ENCODE measurements at places on chromosomes 12 and 14.

DNA sequence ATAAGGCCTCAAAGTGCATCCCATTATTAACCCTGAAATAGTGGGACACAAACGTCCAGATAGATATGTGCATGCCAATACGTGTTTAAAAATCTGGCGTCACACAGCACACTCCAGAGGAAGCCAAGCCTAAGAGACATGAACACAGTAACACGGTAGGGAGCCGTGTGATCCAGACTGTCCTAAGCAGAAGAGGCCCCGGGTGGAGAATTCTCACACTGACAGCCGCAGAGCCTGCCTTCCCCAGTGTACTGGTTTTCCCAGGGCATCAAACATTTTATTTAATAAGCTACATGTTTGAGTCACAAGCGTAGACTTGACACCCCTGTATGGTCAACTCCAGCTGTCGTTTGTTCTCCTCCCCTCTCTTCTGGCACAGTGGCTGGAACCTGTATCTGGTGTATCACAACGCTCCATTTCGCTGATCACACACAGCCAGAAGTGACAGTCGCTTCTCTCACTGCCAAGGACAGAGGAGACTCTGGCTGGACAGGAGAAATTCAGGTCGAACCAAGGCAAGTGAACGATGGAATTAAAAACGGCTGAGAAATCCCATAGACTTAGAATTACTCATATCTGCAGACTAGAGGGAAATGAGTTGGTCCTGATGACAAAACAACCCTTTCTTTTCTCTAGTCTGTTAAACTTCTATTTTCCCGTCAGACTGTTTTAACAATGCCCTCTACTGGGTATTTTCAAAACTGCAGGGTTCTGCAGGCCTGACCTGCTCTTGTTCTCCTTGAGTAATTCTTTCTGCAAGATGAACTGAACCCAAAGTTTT is 359.9 kb downstream of the RGS6 start:
- no peak overlapping the region for H3K27ac ChIP-seq
- DNase-seq = no peak
- H3K4me1 ChIP-seq = no peaks in the 10 kb centered on the region
- H3K27me3 ChIP-seq = no peaks in the 10 kb centered on the region
- no peak overlapping the region for H3K4me3 ChIP-seq

- no peak overlapping the region for H3K27ac ChIP-seq
- no peaks in the 10 kb centered on the region for H3K27me3 ChIP-seq
- H3K4me3 ChIP-seq = no peak overlapping the region
- H3K4me1 ChIP-seq = no peaks in the 10 kb centered on the region
Observed at GRCh38 chr14:54658836-54659235, 91.9 kb downstream of the SAMD4A start.

DNA sequence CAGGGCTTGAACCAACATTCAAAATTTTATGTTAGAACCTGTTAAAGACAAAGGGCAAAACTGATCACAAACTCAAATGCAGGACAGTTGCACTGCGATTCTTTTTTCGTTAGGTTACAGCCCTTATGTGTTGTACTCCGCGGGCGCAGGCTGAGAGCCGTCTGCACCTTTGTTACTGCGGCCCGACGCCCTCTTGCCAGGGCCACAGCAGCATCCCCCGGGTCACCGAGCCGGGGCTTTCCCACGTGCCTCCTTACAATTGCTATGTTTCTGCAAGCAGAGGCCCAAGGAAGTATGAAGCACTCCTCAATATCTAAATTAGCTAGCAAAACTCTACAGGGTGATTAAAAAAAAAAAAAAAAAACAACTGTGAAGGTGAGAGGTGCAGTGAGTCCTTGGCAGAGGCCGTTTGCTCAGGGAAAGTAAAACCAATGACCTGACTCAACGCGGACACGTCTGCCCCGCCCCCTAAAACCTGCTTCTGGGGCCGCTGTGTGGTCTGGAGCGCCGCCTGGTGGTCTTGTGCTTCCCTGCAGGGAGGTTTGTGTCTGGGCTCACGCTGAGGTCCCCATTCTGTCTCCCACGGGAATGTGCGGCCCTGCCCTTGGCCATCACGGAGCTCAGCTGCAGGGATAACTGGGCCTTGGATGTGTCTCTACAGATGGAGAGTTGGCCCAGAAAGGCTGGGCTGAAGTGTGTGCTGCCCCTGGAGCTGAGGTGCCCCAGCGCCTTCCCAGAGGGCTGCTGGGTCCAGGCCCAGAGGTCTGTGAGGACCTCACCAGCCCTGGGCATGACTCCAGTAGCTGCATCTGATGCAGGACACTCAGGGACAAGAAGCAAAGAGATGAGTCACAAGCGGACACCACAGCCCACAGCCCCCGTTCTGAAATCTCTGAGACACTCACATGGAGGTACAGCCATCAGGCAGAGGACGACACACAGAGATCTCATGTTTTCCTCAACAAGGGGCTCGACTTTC is 418.5 kb downstream of the TMEM121 start:
- no peaks in the 10 kb centered on the region for H3K27me3 ChIP-seq
- peaks cover 6% of the 10 kb centered on the region for H3K4me1 ChIP-seq
- no peak overlapping the region for H3K27ac ChIP-seq

DNA sequence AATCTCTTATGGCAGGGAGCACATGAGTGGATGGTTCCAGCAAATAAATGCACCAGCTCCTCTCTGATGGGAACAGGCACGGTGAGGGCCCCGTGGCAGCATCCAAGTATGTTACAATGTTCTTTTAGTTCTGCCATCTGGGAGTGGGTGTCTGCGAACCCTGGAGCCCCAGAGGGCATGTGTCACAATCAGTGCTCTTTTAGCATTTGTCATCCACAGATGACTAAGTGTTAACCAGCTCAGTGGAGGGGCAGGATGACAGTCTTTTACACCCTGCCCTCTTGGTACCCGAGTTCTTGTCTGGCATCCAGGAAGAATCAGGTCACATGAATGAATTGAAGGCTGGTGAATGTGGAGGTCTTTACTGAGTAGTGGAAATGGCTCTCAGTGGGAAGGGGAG is 560.4 kb upstream of the FLRT2 start:
- H3K36me3 ChIP-seq = no peaks in the 10 kb centered on the region
- no peak overlapping the region for H3K27ac ChIP-seq
- DNase-seq = no peak
- no peaks in the 10 kb centered on the region for H3K27me3 ChIP-seq
- H3K4me3 ChIP-seq = no peak overlapping the region

GRCh38 chr14:94767321-94767878 is 2.5 kb downstream of the GSC start:
- no peak for DNase-seq
- peaks cover 51% of the 10 kb centered on the region for H3K27me3 ChIP-seq
- H3K4me1 ChIP-seq = peaks cover 11% of the 10 kb centered on the region
- no peaks in the 10 kb centered on the region for H3K36me3 ChIP-seq
- H3K4me3 ChIP-seq = no peak overlapping the region

GRCh38 chr14:95164506-95164905 is 7.2 kb upstream of the DICER1 start:
- no peak for DNase-seq
- no peaks in the 10 kb centered on the region for H3K4me1 ChIP-seq
- H3K27ac ChIP-seq = no peak overlapping the region
- H3K27me3 ChIP-seq = no peaks in the 10 kb centered on the region
- no peak overlapping the region for H3K4me3 ChIP-seq
- no peaks in the 10 kb centered on the region for H3K36me3 ChIP-seq
